ENCODE measurements at places on chromosomes 1 and 21.

GRCh38 chr21:42336054-42336453 is 14.7 kb downstream of the TFF2 start:
- peak; percentile 85 for DNase-seq

DNA sequence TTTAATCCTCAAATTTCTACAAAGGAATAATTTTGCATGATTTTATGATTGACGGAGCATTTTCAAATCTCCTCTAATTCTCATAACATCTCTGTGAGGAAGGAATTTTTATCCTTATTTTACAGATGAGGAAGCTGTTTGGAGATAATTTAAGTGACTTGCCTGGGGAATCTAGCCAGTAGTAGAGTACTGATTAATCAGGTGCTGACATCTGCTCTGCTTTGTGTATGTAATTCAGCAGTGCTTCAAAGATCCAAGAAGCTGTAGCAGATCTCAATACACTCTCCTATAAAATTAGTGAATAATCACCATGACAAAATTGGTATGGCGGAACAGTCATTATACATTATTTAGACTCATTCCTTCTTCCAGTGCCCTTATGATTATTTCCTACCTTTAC is 46.0 kb downstream of the DPH5 start:
- no peak for DNase-seq

GRCh38 chr1:10490286-10490970 is 15.7 kb downstream of the PEX14 start:
- DNase-seq, result no peak

- no peak for DNase-seq
These were observed 152.9 kb downstream of the PGBD5 start for GRCh38 chr1:230273141-230273710.

- DNase-seq, result no peak
These were observed 33.5 kb upstream of the IL19 start for GRCh38 chr1:206736878-206737728.

- no peak for DNase-seq
These were observed 15.3 kb upstream of the PLA2G4A start for GRCh38 chr1:186813420-186813819.

GRCh38 chr1:211589782-211590721 is 11.1 kb upstream of the SLC30A1 start:
- no peak for DNase-seq

Data from NCI-H2107 (cell line).